ENCODE measurements at places on chromosomes 2 and 18. TPM values are rescaled to one million over a fixed set of nuclear protein-coding genes. Genes with fewer than 3 reads are reported as not detected.

The RAB6C gene
- 0.23 TPM for total RNA-seq

The PROM2 gene
- total RNA-seq, result 34.7 TPM

The VIT gene
- 0.88 TPM for total RNA-seq

The CLEC4F gene
- total RNA-seq, result not detected

The DPYSL5 gene
- 2.1 TPM for total RNA-seq

The CASP10 gene
- total RNA-seq, result 23.4 TPM

The DNAH7 gene
- 10.6 TPM for total RNA-seq

The CHRND gene
- 5.5 TPM for total RNA-seq

The ARHGAP15 gene
- total RNA-seq, result 25.2 TPM

The RNF138 gene
- total RNA-seq, result 37.1 TPM

The TEX44 gene
- not detected for total RNA-seq

The LYPD6 gene
- 13.4 TPM for total RNA-seq

The RFX8 gene
- total RNA-seq, result 2.5 TPM

The ICA1L gene
- 20.7 TPM for total RNA-seq

The TLX2 gene
- total RNA-seq, result not detected

The BUB1 gene
- 20.3 TPM for total RNA-seq

The ASXL3 gene
- total RNA-seq, result 13.4 TPM

The SLC19A3 gene
- total RNA-seq, result 15.9 TPM

The FHOD3 gene
- total RNA-seq, result 44.5 TPM

The ZNF516 gene
- total RNA-seq, result 56.8 TPM

The GPR155 gene
- total RNA-seq, result 10.5 TPM

The PPM1G gene
- total RNA-seq, result 52.4 TPM

The UGT1A10 gene
- not detected for total RNA-seq
